Globus pallidus (tissue), 1 donor: ENCODE measurements at places on chromosomes 4 and X.

DNA sequence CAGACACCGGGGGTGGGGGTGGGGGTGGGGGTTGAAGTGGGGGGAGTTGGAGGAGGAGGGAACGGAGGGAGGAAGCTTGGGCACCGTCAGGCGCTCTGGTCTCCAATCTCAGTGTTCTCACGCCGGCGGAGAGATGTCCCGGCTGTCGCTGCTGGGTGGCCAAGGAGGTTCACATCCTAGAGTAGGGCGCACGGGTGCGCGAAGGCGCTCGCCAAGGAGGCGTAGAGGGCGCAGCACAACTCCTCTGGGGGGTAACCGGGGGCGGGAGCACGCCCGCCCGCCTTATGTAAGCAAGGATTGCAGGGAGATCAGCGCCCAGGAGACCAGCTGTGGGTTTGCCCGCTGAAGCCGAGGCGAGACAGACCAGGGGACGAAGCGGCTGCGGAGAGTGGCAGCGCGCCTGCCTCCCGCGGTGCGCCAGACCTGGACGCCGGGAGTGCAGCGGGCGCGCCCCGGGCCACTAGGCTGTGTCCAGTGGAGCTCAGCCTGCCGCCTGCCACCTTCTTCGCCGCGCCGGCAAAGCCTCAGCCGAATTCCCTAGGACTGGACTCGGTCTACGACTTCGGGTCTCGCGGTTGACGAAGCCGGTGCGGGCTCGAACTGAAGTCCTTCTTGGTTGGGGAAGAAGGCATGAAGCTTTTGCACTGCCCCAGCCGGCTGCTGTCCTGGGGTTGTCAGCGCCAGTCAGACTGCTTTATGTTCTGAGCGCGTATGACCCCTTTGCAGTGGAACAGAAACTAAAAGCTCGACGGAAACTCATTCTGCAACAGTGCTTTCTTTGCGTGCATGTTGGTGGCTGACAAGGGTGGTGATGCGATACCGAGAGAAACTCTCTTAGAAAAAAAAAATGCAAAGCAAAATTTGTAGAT lies 707 bp upstream of the UNC5C start:
- peak; percentile 87 for DNase-seq

DNA sequence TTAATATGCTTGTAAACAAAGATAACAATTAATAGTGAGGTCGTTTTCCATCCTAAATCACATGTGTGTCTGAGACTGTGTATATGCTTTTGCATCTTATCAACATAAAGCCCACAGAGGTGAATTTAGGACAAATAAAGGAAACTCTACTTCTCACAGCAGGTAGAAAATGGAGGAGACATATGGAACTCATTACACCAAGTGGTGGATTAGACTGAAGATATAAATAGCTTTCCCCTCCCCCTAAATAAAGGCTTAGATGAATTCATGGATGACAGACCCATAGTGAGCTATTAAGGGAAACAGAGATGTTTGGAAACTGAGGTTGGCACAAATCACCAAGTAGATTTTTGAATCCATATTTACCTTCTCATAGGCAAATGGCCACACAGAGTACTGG lies 79.7 kb downstream of the GRIA3 start:
- no peak for DNase-seq

DNA sequence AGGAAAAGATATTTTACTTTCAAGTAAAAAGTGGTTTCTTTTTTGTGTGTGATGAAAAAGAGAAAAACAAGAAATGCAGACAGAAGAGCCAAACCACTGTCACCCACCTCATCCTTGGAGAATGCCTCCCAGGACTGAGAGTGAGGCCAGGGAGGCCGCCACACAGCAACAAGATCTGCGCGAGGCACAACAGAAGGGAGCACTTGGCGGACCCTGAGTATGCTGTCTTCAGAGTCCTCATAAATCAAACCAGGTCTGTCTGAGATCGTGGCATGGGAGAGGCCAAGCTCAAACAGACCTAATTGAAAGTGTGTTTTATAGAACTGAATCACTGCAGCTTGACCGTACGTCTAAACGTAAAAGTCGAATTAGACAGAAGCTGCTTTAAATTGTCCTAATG lies 134.3 kb upstream of the VCX2 start:
- no peak for DNase-seq

GRCh38 chrX:50705042-50705441 lies 109.0 kb downstream of the SHROOM4 start:
- DNase-seq = no peak

- DNase-seq = no peak
Measured at GRCh38 chrX:118373538-118373937, 27.6 kb downstream of the WDR44 start.

GRCh38 chr4:147309434-147309833 lies 171.5 kb upstream of the EDNRA start:
- DNase-seq = no peak

DNA sequence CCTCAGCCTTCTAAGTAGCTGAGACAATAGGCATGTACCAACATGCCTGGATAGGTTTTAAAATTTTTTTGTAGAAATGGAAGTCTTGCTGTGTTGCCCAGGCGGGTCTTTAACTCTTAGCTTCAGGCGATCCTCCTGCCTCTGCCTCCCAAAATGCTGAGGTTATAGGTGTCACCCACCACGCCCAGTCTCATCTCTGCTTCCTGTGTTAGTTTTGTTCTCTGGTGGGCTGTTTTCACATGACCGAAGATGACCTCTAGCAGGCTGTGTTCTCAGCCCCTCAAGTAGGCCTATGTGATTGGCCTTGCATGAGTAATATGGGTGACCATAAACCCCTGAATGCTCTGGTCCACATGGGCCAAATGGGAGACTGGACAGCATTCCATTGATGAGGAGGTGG lies 56.8 kb upstream of the MSANTD1 start:
- no peak for DNase-seq

DNA sequence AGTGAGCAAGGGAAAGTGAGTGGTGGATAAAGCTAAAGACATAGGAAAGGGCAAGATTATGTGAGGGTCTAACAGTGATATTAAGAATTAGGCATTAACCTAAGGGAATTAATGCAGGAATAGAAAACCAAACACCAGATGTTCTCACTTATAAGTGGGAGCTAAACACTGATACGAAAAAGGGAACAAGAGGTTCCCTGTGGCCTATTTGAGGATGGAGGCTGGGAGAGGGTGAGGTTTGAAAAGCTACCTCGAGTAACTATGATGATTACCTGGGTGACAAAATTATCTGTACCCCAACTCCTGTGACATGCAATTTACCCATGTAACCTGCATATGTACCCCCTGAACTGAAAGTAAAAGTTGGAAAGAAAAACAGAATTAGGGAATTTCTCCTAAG lies 79.0 kb downstream of the ANXA3 start:
- DNase-seq = no peak

DNA sequence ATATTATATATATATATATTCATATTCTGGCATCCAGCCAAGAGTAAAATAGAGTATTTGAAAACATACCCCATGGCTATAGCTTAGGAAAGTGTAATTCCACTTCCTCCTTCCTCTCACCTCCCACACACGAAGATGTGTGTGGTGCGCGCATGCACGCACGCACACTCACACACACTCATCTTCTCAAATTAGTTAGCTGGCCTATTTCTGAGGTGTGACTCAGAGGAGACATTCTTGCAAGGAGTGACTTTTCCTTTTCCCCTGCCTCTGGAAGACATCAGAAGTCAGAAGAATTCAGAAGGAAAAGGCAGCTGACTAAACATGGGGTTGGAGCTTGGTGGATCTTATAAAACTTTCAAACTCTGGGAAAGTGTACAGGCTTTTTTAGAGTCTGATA lies 8.8 kb downstream of the ENPEP start:
- DNase-seq = no peak

GRCh38 chr4:135485371-135485770 lies 1283.8 kb upstream of the PABPC4L start:
- no peak for DNase-seq

DNA sequence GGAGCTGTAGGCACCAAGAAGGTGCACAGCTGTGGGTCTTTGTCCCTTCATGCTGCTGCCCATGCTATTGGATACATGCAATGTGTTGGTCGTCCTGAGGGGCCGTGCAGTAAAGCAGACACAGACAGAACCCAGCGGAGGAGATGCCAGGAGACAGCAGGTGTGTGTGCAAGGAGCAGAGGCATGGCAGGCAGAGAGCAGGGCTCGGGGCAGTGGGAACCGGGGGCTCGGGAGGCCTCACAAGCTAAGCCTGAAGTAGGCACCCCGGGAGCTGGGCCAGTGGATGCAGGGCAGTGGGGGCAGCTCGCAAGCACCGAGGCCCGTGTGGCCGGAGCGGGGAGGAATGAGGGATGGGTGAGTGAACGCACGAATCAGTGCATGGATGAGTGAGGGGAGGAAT lies 13.2 kb downstream of the HTRA3 start:
- DNase-seq = no peak

- no peak for DNase-seq
Measured at GRCh38 chr4:32268863-32269262, 1548.7 kb downstream of the PCDH7 start.

DNA sequence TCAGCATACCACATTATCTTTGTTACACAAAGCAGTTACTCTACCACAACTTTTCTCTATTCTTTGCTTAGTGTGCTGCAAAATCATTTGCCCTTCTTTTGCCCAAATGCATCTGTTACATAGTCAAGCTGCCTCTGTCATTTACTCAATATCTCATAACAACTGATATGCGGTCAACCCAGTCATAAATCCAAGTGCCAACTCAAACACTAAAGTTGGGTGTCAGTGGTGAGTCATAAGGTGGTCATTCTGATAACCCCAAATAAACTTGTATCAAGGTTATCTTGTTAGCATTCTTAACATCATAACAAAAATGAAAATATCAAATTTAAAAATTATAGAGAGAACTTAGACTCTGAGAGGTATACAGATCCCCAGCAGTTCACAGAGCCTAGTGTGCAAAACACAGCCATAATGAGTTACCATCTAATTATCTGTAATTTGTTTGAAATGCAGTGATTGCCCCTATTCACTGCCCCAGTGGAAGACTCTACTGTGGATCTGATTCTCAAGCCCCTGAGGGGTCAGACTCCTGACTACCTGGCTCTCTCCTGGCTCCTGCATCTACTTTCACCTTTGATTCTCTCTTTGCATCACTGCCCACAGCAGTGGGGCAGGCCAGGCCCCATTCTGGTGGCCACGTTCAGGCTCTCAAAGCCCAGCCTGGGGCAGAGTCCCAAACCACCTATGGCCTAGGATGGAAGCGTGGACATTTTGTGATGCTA lies 29.2 kb downstream of the TBC1D9 start:
- no peak for DNase-seq

GRCh38 chr4:118114720-118115119 lies 80.4 kb downstream of the NDST3 start:
- no peak for DNase-seq

DNA sequence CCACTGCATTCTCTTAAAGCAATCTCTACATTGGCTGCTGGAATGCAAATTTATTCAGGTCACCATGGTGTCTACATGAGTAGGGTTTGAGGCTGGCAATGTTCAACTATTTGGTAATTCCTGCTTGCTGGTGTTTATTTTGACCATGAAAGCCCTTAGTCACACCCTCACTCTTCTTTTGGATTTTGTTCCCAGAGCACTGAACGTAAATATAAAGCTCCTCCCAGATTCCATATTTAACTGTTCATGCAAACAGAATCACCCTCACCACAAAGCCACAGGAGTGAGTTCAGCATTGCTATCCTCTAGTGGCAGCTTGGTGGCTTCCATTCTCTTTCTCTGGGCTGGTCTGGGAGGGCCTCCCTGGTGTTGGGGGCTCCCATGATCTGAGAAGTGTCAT lies 82.8 kb downstream of the LNX1 start:
- DNase-seq = no peak

DNA sequence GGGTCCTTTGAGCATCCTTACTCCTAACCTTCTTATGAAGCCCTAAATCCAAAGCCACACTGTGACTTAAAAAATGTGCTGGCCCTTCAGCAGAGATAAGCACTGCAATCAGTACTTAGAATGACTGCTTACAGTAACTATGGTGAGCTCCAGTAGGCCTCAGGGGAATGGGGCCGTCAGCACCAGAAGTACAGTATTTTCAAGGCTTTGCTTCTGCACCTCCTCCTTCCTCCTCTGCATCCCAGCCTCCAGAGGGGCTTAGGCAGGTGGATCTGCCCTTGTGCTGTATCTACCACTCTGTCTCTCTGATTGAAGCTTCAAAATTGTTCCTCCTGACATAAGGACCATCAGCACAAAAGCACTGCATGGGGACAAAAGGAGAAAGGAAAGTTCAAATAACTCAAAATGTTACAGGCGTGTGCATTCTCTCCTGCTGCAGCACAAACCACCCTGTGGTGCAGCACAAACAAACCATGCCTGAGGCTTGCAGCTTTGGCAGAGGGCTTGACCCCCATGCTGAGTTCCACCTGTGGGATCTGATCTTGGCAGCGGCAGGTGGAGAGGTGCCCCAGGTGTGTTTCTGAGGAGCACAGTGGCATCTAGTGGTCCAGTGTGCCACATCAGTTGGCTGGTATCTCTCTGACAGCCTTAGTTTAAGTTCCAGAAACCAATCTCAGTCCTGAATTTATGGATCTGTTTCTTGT lies 164.7 kb downstream of the SOWAHB start:
- DNase-seq = no peak

GRCh38 chrX:66674506-66674905 lies 35.6 kb upstream of the EDA2R start:
- no peak for DNase-seq

DNA sequence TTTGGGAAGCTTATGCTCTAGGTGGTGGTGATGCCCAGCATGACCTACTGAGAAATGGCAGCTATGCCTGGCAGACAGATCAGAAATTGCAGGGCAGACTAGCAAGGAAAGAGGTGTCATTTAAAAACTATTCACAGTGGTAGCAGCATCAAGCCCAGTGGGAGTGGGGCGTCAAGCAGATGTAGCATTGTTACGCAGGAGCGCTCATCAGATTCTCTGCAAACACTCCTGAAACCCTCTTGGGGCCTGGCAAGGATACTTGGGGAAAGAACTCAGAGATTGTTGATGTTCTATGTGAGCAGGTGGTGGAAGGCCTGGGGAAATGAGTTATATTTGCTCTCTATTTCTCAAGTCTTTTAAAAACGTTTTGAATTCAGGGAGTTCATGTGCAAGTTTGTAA lies 437.6 kb downstream of the RAPGEF2 start:
- no peak for DNase-seq

GRCh38 chrX:41116948-41117347 lies 31.7 kb downstream of the USP9X start:
- DNase-seq = no peak

GRCh38 chrX:139905743-139906142 lies 27.1 kb downstream of the ATP11C start:
- DNase-seq = no peak

GRCh38 chr4:70120323-70120722 lies 33.7 kb upstream of the PRR27 start:
- no peak for DNase-seq

DNA sequence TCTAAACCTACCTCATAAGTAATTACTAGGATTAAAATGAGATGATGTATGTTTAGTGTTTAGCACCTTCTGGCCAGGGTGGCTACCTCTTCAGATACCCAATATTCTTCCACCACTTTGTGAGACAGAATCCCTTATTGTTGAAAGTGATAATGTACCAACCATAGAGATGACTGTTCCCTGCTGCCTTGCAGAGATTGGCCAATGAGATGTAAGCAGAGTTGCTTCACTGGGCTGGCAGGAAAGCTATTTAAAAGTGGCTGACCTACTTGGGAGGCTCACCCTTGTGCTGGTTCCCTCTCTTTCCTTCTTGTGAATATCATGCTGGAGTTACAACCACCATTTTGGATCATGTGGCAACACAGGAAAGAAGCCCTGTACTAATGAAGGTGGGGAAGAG lies 58.9 kb downstream of the TMEM154 start:
- no peak for DNase-seq

GRCh38 chr4:136002316-136002715 lies 1530.0 kb downstream of the PCDH18 start:
- no peak for DNase-seq

- DNase-seq = no peak
Measured at GRCh38 chr4:25703731-25704388, 48.2 kb downstream of the SLC34A2 start.

- no peak for DNase-seq
Measured at GRCh38 chrX:1599791-1600405, 8.5 kb downstream of the AKAP17A start.
